ENCODE measurements at places on chromosomes 1 and 21.

DNA sequence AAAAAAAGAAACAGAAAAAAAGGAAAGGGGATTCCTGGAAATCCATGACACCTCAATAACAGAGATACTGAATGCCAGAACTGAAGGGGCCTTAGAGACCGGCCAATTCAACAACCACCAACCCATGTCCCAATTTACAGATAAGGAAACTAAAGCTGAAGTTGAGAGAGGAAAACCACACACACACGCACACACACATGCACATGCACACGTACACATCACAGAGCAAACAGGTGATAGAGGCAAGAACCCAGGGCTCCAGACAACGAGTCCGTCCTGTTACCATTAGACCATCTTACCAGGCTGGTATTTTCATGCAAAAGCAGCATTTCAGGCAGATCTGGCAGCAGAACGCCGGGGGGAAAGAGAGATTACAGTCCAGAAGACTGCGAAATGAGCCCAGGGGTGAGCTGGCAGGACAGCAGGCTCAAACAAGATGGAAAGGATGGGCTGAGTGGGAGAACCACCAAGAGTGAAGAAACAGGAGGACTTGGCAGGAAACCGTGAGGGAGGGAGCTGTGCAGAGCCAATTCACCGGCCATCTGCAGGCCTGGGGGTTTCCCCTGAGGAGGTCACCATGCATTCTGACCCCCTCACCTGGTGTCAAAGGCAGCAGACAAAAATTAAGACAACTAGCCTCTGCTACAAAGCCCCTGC lies 43.5 kb downstream of the PAFAH2 start:
- DNase-seq = no peak

- DNase-seq = no peak
These were observed 1.3 kb downstream of the TBX15 start for GRCh38 chr1:118986555-118987467.

GRCh38 chr1:30780409-30780808 lies 22.8 kb upstream of the LAPTM5 start:
- DNase-seq = no peak

- DNase-seq = no peak
These were observed 800 bp upstream of the DNMT3L start for GRCh38 chr21:44262338-44263056.

- no peak for DNase-seq
These were observed 48.4 kb downstream of the FAAP20 start for GRCh38 chr1:2145946-2146835.

- DNase-seq = no peak
These were observed 567.2 kb downstream of the NPHP4 start for GRCh38 chr1:5424802-5425703.

DNA sequence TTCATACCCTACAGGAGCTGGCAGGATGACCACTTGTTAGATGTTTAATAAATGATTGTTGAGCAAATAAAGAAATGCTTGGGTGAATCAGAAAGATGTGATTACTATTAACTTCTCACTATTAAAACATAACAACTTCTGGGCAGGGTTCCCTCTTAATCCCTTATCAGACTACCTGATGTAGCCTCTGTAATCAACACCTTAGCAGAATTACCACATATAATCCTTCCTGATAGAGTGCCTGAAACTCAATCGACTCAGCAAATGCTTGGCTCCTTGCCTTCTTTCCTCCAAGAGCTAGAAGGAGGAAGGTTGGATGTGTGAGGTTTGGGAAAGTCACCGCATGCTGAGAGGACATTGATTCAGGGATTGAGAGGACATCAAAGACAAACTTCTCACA lies 34.8 kb upstream of the DSCAM start:
- DNase-seq = no peak

- no peak for DNase-seq
These were observed 477 bp downstream of the SNAP47 start for GRCh38 chr1:227735539-227736285.

DNA sequence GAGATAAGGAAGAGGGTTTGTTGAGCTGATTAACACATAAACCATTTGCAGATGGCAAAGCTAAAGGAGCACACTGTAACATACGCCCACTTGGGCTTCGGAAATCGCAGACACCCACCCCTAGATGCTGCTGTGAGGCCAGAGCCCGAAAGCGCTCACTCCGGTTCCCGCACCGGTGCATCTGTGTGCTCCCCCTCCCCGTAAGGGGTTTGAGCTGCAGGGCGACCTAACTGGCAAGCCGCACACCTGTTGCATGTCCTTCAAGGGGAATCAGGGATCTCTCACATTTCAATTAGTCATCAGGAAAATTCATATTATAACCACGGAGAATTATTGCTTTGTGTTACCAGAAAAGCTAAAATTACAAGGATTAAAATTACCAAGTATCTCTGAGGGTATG lies 1.4 kb upstream of the CFH start:
- DNase-seq = no peak

GRCh38 chr1:31640964-31641363 lies 3.7 kb downstream of the PEF1 start:
- DNase-seq = no peak

GRCh38 chr1:43383449-43383848 lies 6.2 kb downstream of the MED8 start:
- no peak for DNase-seq

DNA sequence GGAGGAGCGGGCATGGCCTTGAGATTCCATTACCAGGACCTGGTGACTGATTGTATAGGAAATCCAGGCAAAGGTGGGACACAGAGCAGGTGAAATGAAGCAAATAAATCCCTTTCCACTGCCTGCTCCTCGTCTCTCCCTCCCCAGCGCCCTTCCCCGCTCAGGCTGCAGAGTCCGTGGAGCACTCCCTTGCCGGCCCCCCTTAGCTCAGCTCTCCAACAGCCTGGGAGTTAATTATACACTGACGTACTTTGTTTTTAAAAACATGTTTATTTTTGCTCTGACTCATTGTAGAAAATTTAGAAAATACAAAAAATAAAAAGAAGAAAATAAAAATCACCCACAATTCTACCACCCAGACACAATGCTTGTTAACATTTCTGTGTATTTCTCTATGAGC lies 61.7 kb downstream of the LGR6 start:
- DNase-seq = no peak

GRCh38 chr1:70265946-70266345 lies 44.8 kb downstream of the SRSF11 start:
- no peak for DNase-seq

- DNase-seq = no peak
These were observed 691 bp upstream of the SELENBP1 start for GRCh38 chr1:151373196-151373595.

GRCh38 chr21:41673596-41674335 lies 93.1 kb downstream of the RIPK4 start:
- no peak for DNase-seq

Data from NCI-H1930 (cell line).